ENCODE measurements at places on chromosomes 7 and 10. TPM values are rescaled to one million over a fixed set of nuclear protein-coding genes. Genes with fewer than 3 reads are reported as not detected.
A peak's percentile ranks its signal among the peaks of the same experiment; 100 is the strongest.

WAC gene
- total RNA-seq, result 92.3 TPM

HOGA1 gene
- 0.99 TPM for total RNA-seq

DKK1 gene
- 5.0 TPM for total RNA-seq

TUBB8 gene
- not detected for total RNA-seq

WAPL gene
- 62.0 TPM for total RNA-seq

ADK gene
- total RNA-seq, result 42.5 TPM

OR6V1 gene
- total RNA-seq, result not detected

ELN gene
- 321 TPM for total RNA-seq

HOXA2 gene
- total RNA-seq, result 0.89 TPM

PGAM2 gene
- 45.8 TPM for total RNA-seq

DNA sequence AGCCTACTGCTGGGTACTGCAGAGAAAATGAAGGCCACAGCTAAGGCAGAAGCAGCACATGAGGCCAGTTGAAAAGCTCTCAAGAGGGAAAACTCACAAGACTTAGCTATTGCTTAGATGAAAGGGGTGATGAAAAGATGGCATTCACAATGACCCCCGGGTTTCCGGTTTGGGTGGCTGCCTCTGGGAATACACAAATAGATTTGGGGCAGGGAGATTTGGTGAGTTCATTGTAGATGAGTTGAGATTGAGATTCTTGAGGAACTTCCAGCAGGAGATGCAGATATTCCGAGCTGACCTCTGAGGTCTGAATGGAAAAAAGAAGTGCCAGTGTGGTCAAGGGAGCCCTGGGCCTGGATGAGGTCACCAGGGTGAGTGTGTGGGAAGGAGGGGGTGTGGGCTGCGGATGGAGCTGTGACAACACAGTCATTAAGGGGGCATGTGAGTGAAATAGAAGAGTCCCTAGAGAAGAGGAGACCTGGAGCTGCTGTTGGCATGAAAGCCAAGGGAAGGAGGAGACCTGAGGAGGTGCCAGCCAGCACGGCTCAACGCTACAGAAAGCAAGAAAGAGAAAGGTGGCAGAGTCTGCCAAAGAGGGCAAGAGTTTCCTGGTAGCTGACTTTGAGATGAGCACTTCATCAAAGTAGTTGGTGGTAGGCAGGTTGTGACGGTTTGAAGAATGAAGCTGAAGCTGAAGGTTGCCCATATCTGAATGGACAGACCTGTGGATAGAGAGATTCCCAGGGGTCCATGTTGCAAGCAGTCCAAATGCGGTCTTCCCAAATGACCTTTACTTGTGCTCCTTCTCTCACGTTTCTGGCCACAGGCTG lies 43.7 kb downstream of the HIF1AN start:
- DNase-seq, result no peak

- DNase-seq, result no peak
Observed at GRCh38 chr7:47373871-47374451, 207.9 kb downstream of the TNS3 start.

DNA sequence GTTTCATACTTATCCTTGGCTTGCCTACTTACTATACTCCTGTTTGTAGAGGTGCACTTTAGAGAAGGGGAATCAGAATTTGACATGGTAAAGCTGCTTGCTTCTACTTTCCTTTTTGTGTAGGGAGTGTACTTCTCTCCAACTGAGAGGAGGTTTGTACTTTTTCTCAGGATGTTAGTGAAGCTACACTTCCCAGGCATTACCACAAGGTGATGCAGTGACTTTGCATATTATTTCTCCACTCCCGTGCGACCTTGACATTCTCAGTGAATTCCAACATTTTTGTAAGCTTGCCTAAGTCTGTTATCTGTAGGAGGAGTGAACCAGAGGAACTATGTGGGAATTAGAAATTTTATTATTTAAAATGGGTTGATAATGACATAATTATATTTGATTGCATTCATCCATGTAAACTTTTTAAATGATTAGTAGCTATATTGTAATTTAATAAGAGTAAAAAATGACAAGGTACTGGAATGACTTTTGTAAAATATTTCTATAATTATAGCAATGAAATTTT lies 5.2 kb downstream of the TAX1BP1 start:
- peak; percentile 27 for DNase-seq

GRCh38 chr7:48389977-48390376 lies 218.7 kb downstream of the ABCA13 start:
- DNase-seq, result no peak

GRCh38 chr7:121505540-121506182 lies 109.6 kb upstream of the FAM3C start:
- no peak for DNase-seq

DNA sequence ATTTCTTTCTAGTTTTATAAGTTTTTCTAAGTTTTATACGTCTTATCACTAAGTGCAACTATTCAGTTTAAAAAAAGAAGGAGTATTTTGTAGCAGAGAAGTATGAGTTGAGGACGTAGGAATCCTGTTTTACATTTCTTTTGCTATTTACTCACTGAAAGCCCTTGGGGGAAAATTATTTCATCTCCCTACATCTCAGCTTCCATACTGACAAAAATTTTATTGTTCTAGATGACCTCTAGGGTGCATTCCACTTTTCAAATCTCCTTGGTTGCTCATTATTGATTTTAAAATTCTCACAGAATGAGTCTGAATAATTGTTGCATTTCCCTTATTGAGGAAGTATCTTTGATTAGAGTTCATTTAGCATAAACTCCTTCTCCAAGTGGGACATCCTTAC lies 14.9 kb upstream of the PDK4 start:
- no peak for DNase-seq

GRCh38 chr7:138891446-138891810 lies 89.8 kb downstream of the KIAA1549 start:
- DNase-seq, result peak; percentile 81

GRCh38 chr7:136324073-136324704 lies 347.0 kb upstream of the MTPN start:
- no peak for DNase-seq

DNA sequence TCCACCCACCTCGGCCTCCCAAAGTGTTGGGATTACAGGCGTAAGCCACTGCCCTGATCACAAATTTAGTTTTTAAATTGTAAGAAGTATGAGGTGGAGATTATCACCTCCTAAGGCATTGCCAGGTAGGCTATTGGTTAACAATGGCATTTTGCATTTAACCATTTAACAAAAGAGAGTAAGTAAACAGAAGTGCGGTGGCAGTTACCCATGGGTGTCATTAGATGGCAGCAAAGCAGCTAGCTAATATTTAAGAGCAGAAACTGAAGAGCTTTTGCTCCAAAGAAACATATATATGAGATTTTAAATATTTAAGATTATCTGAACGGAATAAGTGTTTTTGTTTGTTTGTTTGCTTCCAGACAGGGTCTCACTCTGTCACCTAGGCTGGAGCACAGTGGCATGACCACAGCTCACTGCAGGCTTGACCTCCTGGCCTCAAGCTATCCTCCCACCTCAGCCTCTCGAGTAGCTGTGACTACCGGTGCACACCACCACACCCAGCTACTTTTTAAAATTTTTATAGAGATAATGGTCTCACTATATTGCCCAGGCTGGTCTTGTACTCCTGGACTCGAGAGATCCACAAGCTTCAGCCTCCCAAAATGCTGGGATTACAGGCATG lies 325.5 kb upstream of the C7orf33 start:
- DNase-seq, result no peak

- DNase-seq, result no peak
Observed at GRCh38 chr7:86222806-86223205, 420.9 kb upstream of the GRM3 start.

DNA sequence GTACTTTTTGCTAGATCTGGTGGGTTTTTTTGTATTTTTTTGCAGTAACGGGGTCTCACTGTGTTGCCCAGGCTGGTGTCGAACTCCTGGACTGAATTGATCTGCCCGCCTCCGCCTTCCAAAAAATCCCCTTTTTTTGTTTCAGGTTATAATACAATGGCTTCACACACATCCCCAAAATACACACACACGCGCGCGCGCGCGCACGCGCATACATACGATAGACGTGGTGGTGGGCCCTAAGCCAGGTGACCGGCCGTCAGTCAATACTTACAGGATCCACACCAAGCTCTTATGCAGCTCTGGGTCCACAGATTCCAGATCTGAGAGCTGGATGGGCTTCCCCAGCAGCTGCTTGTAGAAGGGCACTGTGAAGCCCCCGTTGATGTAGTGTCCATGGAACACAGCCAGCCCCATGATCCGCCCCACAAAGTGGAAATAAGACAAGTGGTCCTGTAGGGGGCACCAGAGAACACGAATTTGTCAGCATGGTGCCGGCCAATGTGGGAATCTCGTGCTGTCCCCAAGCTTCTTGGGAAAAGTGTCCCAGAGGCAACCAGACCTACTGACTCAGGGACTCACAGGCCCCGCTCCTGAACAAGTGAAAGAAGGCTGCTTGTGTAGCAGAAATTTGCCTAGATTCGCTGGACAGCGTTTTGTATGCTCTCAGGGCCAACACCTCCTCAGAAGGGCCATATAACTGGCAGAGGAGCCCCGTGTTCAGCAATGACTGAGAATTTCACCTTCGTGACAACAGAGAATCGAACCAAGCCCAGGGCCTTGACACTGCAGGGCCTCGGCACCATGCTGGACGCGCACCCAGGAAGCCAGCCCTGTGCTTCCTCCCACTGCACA lies 103.6 kb downstream of the SMURF1 start:
- peak; percentile 65 for DNase-seq

- no peak for DNase-seq
Observed at GRCh38 chr7:30585675-30586074, 9.0 kb upstream of the GARS1 start.

DNA sequence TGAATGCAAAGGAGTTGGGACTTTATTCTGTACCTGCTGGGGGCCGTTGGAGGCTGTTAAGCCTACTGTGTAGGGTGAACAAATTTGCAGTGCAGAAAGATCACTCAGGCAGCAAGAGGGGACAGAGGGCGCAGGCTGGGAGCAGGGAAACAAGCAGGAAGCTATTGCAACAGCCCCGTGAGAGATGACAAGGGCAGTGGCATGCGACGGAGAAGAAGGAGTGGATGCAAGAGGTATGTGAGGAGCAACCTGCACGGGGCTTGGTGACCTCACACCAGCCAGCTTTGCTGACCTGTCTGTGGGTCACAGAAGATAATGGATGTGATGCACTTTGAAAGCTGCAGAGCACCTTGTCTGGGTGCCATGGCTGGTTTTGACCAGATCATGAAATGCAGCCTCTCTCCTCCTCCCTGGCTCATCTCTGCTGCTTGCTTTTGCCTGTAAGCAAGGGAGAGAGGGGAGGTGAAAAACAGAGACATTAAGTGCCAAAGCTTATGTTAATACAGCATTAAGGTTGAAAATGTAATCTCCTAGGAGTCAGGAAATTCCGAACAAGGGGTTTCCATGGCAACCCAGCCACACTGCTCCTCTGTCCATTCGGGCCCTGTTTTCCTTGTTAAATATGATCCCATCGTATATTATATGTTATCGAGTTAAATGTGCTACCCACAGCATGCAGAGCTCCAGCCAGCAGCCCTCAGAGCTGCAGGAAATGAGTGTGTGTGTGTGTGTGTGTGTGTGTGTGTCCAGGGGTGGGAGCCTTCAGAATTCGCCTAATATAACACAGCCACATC lies 314.3 kb upstream of the ZMIZ1 start:
- DNase-seq, result peak; percentile 70

DNA sequence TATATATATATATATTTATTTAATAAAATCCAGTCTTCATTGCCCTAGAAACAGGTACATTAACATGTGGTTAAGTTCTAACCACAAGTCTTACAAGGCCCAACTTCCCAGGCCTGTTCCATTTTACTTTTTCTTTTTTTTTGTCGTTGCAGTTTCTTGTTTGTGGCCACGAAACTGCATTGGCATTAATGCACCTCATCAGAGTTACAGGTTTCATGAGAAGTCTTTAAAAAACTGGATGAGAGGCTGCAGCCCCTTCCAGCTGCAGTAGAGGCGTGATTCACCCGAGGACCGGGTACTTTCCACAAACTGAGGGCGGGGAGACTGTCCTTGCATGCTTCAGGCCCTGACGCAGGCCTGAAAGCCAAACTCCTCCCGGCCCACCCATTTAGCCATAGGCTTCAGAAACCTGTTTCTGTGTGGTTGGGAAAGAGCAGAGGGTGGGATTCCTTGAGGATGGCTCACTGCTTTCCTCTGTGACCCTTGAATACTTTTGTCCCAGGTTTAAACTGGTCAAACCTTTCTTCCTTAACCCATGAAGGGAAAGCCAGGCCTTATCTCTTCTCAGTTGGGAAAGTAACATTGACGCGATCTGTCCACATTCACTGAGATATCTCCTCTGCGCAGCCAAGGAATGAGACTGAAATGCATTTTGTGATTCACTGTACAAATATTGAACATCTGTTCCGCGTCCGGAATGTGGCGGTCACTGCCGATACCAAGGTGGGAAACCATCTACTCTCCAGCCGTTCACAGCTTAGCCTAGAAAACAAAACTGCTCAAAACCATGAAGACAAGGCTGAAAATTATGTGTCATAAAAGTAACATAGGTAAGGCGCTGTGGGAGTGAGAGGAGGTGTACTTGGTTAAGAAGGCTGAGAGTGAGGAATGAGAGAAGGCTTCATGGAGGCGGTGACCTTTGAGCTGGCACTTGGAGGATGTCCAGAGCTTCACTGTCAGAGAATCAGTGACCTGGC lies 311.7 kb downstream of the GATA3 start:
- no peak for DNase-seq

All from skin of body (tissue), 3 donors.